ENCODE measurements at places on chromosomes 5 and 9.

GRCh38 chr9:32092031-32092430 is 292.4 kb upstream of the ACO1 start:
- H3K27ac ChIP-seq = no peak overlapping the region
- DNase-seq = no peak
- no peaks in the 10 kb centered on the region for H3K27me3 ChIP-seq
- no peaks in the 10 kb centered on the region for H3K36me3 ChIP-seq
- H3K4me3 ChIP-seq = no peak overlapping the region
- H3K4me1 ChIP-seq = no peaks in the 10 kb centered on the region

DNA sequence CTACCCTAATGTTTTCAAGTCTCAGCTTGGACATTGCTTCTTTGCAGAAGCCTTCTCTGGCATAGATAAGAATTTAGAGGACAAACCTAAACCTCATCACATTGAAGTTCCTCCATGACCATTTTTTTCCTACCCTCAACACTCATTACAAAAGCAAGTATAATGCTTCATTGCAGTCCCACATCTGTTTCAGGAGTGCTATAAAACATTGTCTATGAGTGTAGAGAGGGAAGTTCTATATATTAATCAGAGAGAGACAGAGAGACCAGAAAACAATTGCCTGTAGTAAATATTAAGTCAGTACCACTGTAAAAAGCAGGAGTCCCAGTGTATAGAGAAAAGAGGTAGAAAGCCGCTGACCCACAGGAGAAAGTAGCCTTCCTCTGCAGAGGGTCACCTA is 149.7 kb downstream of the PRELID2 start:
- no peak overlapping the region for H3K27ac ChIP-seq
- no peaks in the 10 kb centered on the region for H3K4me1 ChIP-seq
- no peak for DNase-seq
- H3K36me3 ChIP-seq = no peaks in the 10 kb centered on the region
- H3K4me3 ChIP-seq = no peak overlapping the region

GRCh38 chr5:147754372-147755122 is 28.0 kb downstream of the JAKMIP2 start:
- no peaks in the 10 kb centered on the region for H3K27me3 ChIP-seq
- H3K36me3 ChIP-seq = no peaks in the 10 kb centered on the region
- no peak overlapping the region for H3K27ac ChIP-seq

DNA sequence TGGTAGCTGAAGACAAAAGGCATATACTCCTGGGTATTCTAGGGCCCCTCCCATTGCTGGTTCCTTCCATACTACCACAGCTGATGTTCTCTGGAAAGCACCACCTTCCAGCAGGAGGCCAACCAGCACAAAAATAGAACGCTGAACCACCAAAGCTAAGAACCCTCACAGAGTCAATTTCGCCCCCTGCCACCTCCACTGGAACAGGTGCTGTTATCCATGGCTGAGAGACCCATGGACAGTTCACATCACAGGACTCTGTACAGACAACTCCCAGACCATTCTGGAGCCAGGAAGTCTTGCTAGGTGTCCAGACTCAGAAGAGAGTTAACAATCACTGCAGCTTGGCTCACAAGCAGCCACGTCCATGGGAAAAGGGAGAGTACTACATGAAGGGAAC is 1851.5 kb upstream of the NUDT12 start:
- no peaks in the 10 kb centered on the region for H3K4me1 ChIP-seq
- DNase-seq = no peak
- H3K27me3 ChIP-seq = no peaks in the 10 kb centered on the region
- no peaks in the 10 kb centered on the region for H3K36me3 ChIP-seq

- no peaks in the 10 kb centered on the region for H3K36me3 ChIP-seq
- H3K27me3 ChIP-seq = no peaks in the 10 kb centered on the region
- DNase-seq = no peak
- no peak overlapping the region for H3K27ac ChIP-seq
Observed at GRCh38 chr9:117815948-117816347, 111.7 kb downstream of the TLR4 start.

- no peak for DNase-seq
- H3K27ac ChIP-seq = no peak overlapping the region
- no peaks in the 10 kb centered on the region for H3K4me1 ChIP-seq
- no peaks in the 10 kb centered on the region for H3K36me3 ChIP-seq
Observed at GRCh38 chr5:115579216-115579615, 23.1 kb downstream of the TICAM2 start.

GRCh38 chr5:16384804-16385203 is 80.8 kb downstream of the ZNF622 start:
- no peak overlapping the region for H3K4me3 ChIP-seq
- no peaks in the 10 kb centered on the region for H3K4me1 ChIP-seq
- no peak overlapping the region for H3K27ac ChIP-seq
- no peak for DNase-seq
- no peaks in the 10 kb centered on the region for H3K27me3 ChIP-seq

DNA sequence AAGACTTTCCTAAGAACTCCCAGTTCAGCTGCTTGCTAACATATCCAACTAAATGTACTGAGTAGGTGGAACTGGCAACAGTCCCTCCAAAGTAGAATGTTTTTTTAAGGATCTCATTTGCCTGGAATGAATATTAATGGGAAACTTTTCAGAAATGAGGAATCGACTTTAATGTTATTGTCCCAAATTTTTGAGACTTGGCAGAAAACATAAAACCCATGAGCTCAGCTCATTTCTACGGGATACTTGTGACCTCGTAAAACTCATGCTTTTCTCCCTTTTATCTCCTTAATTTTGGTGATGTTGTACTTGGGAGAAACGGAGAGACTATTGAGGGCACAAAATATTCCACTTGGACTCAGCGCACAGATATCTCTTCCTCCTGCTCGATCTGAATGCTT is 296.8 kb downstream of the EBF1 start:
- no peak overlapping the region for H3K4me3 ChIP-seq
- no peaks in the 10 kb centered on the region for H3K36me3 ChIP-seq
- H3K27me3 ChIP-seq = no peaks in the 10 kb centered on the region
- H3K4me1 ChIP-seq = no peaks in the 10 kb centered on the region
- H3K27ac ChIP-seq = no peak overlapping the region
